Activated CD4-positive, alpha-beta T cell treated with anti-CD3 and anti-CD28 coated beads for 36 hours (primary cell): ENCODE measurements at places on chromosomes 11 and 22.

GRCh38 chr11:69317401-69318092 is 23.6 kb downstream of the MYEOV start:
- no peaks in the 10 kb centered on the region for H3K36me3 ChIP-seq
- no peak overlapping the region for H3K27ac ChIP-seq
- peaks cover 11% of the 10 kb centered on the region for H3K4me1 ChIP-seq
- no peak for DNase-seq

- DNase-seq: peak; percentile 89
- H3K27me3 ChIP-seq: peaks cover 31% of the 10 kb centered on the region
- peaks cover 37% of the 10 kb centered on the region for H3K4me1 ChIP-seq
- peak within 1 kb of the TSS; percentile 69 for H3K4me3 ChIP-seq
These were observed at the start of gene SBF2 for GRCh38 chr11:10293423-10294289. TSS of gene SBF2 (minus strand) at chr11:10294219. CDS start at chr11:10294069, 150 bp downstream.

- H3K27me3 ChIP-seq: no peaks in the 10 kb centered on the region
- no peaks in the 10 kb centered on the region for H3K36me3 ChIP-seq
- no peaks in the 10 kb centered on the region for H3K4me1 ChIP-seq
- no peak for DNase-seq
- H3K27ac ChIP-seq: no peak overlapping the region
These were observed 69.7 kb downstream of the NELL1 start for GRCh38 chr11:20739107-20739506.

DNA sequence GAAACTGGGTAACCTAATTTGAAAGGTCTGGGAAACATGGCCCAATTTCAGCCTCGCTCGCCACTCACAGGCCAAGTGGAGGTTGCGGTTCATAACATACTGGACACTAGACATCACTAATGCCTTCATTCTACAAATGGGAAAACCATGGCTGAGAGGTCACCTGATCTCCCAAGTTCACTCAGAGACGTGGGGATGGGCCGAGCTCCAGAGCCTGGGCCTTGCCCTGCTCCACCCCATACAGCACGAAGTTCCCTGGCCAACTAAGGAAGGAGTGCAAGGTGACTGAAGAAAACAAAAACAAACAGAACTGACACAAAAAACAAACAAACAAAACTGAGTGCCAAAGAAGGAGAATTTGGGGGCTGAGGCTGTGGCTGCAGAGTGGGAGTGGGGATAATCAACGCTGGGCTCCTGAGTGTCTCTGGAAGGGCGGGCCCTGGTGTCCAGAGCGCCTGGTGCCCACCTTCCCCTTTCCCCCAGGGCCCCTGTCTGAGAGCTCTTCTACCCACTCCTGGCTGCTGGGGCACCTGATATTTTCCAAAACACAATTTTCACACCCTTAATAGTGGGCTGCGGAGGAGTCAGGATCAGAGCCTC is 46.5 kb upstream of the ADA2 start:
- no peaks in the 10 kb centered on the region for H3K36me3 ChIP-seq
- no peak overlapping the region for H3K4me3 ChIP-seq
- peaks cover 12% of the 10 kb centered on the region for H3K4me1 ChIP-seq
- H3K27ac ChIP-seq: no peak overlapping the region
- DNase-seq: no peak
- H3K27me3 ChIP-seq: no peaks in the 10 kb centered on the region

DNA sequence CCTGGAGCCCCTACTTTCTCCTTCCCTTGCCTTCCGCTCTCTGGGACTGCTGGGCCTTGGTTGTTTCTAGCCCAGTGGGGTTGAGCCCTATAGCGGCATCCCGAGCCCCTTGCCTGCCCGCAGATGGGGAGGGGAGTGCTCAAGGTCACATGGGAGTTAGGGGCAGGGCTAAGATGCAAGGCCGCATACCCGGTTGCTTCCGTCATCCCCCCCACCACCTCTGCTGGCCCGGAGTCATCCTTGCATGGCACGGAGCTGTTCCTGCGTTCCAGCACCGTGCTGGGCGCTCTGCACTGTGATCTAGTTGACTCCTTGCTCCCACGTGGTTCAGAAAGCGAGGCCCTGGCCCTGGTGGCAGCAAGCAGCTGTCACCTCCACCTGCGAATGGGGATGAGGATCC is 18.0 kb downstream of the FLRT1 start:
- no peaks in the 10 kb centered on the region for H3K36me3 ChIP-seq
- no peak overlapping the region for H3K27ac ChIP-seq
- H3K4me3 ChIP-seq: no peak overlapping the region
- no peaks in the 10 kb centered on the region for H3K4me1 ChIP-seq

GRCh38 chr11:96338910-96339705 is 3.9 kb downstream of the MAML2 start:
- peaks cover 65% of the 10 kb centered on the region for H3K36me3 ChIP-seq
- H3K4me1 ChIP-seq: peaks cover 62% of the 10 kb centered on the region
- peak; percentile 57 for DNase-seq
- H3K27ac ChIP-seq: peak overlapping the region; percentile 95
- H3K27me3 ChIP-seq: no peaks in the 10 kb centered on the region

GRCh38 chr11:96282625-96283220 is 60.3 kb downstream of the MAML2 start:
- no peaks in the 10 kb centered on the region for H3K27me3 ChIP-seq
- H3K4me3 ChIP-seq: no peak overlapping the region
- H3K36me3 ChIP-seq: peaks cover 45% of the 10 kb centered on the region
- peaks cover 87% of the 10 kb centered on the region for H3K4me1 ChIP-seq
- peak overlapping the region; percentile 30 for H3K27ac ChIP-seq
- DNase-seq: no peak

- H3K36me3 ChIP-seq: no peaks in the 10 kb centered on the region
- no peak overlapping the region for H3K27ac ChIP-seq
- DNase-seq: no peak
- H3K4me3 ChIP-seq: no peak overlapping the region
These were observed 375.6 kb upstream of the CCDC90B start for GRCh38 chr11:83661491-83662350.

GRCh38 chr11:61691380-61692156 is 11.4 kb downstream of the DAGLA start:
- H3K4me1 ChIP-seq: peaks cover 10% of the 10 kb centered on the region
- no peak for DNase-seq
- H3K27me3 ChIP-seq: no peaks in the 10 kb centered on the region

GRCh38 chr11:32118025-32118974 is 27.4 kb downstream of the RCN1 start:
- no peaks in the 10 kb centered on the region for H3K36me3 ChIP-seq
- H3K27me3 ChIP-seq: peaks cover 22% of the 10 kb centered on the region
- H3K4me3 ChIP-seq: no peak overlapping the region
- H3K4me1 ChIP-seq: peaks cover 5% of the 10 kb centered on the region
- DNase-seq: no peak
- no peak overlapping the region for H3K27ac ChIP-seq

GRCh38 chr22:46780453-46780852 is 18.0 kb downstream of the TBC1D22A start:
- DNase-seq: no peak
- H3K4me3 ChIP-seq: no peak overlapping the region
- H3K4me1 ChIP-seq: peaks cover 33% of the 10 kb centered on the region
- no peak overlapping the region for H3K27ac ChIP-seq
- peaks cover 11% of the 10 kb centered on the region for H3K36me3 ChIP-seq

DNA sequence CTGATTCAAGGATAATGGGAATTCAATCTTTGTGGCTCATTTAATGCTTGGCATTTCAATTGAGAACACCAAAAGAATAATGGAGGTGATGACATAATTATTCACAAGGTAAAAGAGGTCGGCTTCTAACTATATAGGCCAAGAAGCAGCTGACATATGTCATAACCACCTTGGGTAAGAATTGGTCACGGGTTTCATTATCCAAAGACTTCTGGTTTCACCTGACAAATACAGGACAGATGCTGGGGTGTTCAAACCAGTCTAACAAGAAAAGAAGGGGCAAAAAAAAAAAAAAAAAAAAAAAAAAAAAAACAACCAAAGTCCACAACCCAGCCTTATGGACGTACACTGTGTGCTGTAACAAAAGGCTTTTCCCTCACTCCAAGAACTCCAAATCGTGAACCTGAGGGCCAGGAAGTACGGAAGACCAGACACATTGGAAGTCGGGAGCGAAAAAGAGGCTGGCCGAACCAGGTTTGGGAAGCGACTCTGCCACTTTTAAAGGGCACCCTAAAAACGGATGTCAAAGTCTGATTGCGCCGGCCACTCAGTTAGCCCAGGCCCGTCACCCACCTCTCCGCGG is 385 bp downstream of the HARBI1 start:
- peaks cover 31% of the 10 kb centered on the region for H3K4me1 ChIP-seq
- no peak for DNase-seq
- H3K27ac ChIP-seq: peak overlapping the region; percentile 100
- H3K4me3 ChIP-seq: peak overlapping the region; percentile 89

- peaks cover 17% of the 10 kb centered on the region for H3K4me1 ChIP-seq
- no peak overlapping the region for H3K27ac ChIP-seq
- no peaks in the 10 kb centered on the region for H3K27me3 ChIP-seq
- DNase-seq: no peak
- H3K36me3 ChIP-seq: peaks cover 1% of the 10 kb centered on the region
These were observed 5.9 kb downstream of the TPCN2 start for GRCh38 chr11:69054397-69055211.

DNA sequence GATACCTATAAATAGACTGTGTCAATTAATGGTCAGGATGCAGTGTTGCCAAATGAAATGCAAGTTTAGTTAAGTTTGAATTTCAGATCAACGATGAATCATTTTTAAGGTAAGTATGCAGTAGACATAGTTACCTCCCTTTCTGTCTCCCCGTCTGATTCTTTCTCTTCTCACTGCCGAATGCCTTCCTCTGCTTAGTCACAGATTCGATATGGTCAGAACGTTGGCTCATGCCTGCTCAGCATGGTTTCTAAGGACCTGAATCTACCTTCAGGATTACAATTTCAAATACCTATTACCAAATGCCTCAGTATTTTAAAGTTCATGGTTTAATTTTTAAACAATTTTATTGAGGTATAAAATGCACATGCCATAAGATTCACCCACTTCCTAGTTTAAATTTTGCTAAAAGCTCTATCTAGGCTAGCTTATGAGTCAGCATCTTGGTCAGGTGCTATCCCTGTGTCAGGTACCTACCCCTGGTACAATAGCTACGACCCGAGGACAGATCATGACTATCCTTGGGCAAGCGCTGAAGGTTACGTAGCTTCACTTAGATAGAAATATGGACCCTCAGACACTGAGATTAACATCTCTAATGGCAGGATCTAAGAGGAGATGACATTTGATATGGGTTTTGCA is 78.2 kb upstream of the SPON1 start:
- no peaks in the 10 kb centered on the region for H3K27me3 ChIP-seq
- H3K4me3 ChIP-seq: no peak overlapping the region
- H3K4me1 ChIP-seq: peaks cover 7% of the 10 kb centered on the region
- no peak for DNase-seq

DNA sequence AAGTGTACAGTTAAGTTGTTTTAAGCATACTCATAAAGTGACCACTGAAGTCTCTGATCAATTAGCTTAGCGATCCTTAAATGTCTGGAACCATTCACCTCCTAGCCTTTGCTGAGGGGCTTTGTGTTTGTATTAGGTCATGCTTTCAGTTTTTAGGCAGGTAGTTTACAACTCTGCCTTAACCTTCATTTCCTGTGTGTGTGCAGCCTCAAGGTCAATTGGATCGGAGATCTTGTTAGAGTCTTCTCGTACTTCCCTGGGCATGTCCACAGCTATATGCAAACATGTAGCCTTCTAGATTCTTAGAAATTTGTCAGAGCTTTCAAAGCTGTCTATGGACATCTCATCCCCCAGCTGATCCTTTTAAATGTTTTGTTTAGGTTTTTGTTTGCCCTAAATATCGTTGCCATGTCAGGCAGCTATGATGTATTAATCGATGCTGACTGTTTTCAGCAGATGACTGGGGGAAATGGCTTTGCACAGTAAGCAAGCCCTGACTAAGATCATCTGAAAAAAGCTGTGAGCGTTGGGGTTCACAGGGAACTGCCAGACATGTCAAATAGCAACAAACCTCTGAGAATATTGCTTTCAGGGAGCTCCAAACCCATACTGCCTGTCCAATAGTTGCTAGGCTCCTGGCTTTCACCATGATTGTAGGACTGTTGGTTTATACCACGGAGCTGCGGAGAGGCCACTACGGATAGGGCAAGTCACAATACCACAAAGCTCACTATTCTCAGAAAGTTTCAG is 45.6 kb downstream of the GLYAT start:
- H3K36me3 ChIP-seq: no peaks in the 10 kb centered on the region
- no peak overlapping the region for H3K4me3 ChIP-seq
- no peak overlapping the region for H3K27ac ChIP-seq
- peaks cover 4% of the 10 kb centered on the region for H3K27me3 ChIP-seq

- H3K4me3 ChIP-seq: no peak overlapping the region
- H3K4me1 ChIP-seq: no peaks in the 10 kb centered on the region
- no peak overlapping the region for H3K27ac ChIP-seq
- peaks cover 4% of the 10 kb centered on the region for H3K27me3 ChIP-seq
These were observed 76.8 kb downstream of the MN1 start for GRCh38 chr22:27724709-27725108.

GRCh38 chr22:28884747-28885350 is 1.5 kb downstream of the ZNRF3 start:
- no peak overlapping the region for H3K27ac ChIP-seq
- peak overlapping the region; percentile 66 for H3K4me3 ChIP-seq
- H3K36me3 ChIP-seq: no peaks in the 10 kb centered on the region
- DNase-seq: no peak
- H3K27me3 ChIP-seq: peaks cover 31% of the 10 kb centered on the region

DNA sequence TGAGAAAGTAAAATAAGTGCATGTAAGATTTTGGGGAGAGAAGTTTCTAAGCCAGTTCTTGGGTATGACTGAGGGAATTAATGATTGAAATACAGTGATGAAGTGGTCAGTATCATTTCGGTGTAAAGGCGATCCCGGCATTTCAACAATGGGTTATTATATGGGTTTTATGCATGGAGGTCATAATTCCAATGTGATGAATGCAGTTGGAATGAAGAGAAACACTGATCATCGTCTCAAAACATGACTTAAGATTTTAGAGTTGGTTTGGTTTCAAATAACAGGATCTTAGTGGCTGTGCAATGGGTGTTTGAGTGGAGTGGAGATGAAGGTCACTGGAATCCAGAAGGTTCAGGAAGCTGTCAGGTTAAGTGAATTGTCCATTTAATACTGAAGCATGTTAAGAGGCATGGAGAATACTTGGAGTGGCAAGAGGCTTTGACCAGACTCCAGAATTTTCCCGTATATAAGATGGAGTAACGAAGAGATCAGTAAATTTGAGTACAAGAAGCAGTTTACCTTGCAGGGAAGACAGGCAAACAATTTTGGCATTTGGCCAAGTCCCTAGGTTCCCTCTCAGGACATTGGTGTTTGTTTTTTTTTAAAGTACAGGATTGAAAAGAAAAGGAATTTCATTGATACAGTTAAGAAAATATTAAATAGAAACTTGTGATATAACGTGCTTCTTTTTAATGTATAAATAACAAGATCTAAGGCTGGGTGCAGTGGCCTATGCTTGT is 96.4 kb upstream of the BIRC3 start:
- no peaks in the 10 kb centered on the region for H3K36me3 ChIP-seq
- H3K4me3 ChIP-seq: no peak overlapping the region
- no peak for DNase-seq
- no peak overlapping the region for H3K27ac ChIP-seq

- H3K36me3 ChIP-seq: no peaks in the 10 kb centered on the region
- H3K27me3 ChIP-seq: no peaks in the 10 kb centered on the region
- H3K4me3 ChIP-seq: no peak overlapping the region
- peaks cover 37% of the 10 kb centered on the region for H3K4me1 ChIP-seq
These were observed 32.6 kb upstream of the TMEM123 start for GRCh38 chr11:102485095-102485722.
